ENCODE measurements at places on chromosomes 11 and 22. TPM values are rescaled to one million over a fixed set of nuclear protein-coding genes. Genes with fewer than 3 reads are reported as not detected.

Gene NLRP14
- 0.13 TPM for total RNA-seq

Gene CXCR5
- not detected for total RNA-seq

Gene SCGB2A2
- total RNA-seq: not detected

Gene MICAL3
- total RNA-seq: 54.3 TPM

Gene MMP7
- total RNA-seq: not detected

Gene OR9Q2
- not detected for total RNA-seq

GRCh38 chr11:19711911-19712280 lies 741 bp upstream of the NAV2 start:
- H3K27ac ChIP-seq: peak overlapping the region; percentile 81
- peak overlapping the region; percentile 82 for H3K4me3 ChIP-seq
- H3K36me3 ChIP-seq: peaks cover 3% of the 10 kb centered on the region
- no peak for DNase-seq
- H3K27me3 ChIP-seq: peaks cover 28% of the 10 kb centered on the region

- peaks cover 12% of the 10 kb centered on the region for H3K36me3 ChIP-seq
- H3K27me3 ChIP-seq: peaks cover 31% of the 10 kb centered on the region
- peak overlapping the region; percentile 9 for H3K4me3 ChIP-seq
- no peak overlapping the region for H3K27ac ChIP-seq
- peak; percentile 26 for DNase-seq
These were observed 809 bp downstream of the PDE2A start for GRCh38 chr11:72673284-72673942.

DNA sequence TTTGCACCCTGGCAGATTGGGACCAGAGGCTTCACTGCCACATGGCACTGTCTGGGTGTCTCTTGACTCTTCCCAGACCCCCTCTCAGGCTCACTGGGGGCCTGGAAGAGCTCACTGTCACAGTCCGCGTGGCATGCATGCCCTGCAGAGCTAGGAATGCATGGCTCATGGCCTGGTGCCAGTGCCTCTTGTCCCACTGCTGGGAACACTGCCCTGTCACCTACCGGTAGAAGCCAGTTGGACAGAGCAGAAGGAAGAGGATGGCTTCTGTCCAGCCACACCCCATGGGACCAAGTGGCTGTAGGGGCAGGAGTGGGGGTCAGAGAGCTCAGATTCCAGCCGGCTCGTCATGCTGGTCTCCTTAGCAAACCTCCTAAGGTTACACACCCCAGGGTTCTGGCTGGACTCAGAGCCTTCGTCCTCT lies 29.7 kb downstream of the MB start:
- no peak overlapping the region for H3K4me3 ChIP-seq
- peaks cover 4% of the 10 kb centered on the region for H3K27me3 ChIP-seq
- no peaks in the 10 kb centered on the region for H3K4me1 ChIP-seq

- no peak for DNase-seq
- peaks cover 29% of the 10 kb centered on the region for H3K36me3 ChIP-seq
- H3K27me3 ChIP-seq: peaks cover 11% of the 10 kb centered on the region
- peak overlapping the region; percentile 45 for H3K4me3 ChIP-seq
These were observed 149.0 kb downstream of the PKNOX2 start for GRCh38 chr11:125313271-125314219.

DNA sequence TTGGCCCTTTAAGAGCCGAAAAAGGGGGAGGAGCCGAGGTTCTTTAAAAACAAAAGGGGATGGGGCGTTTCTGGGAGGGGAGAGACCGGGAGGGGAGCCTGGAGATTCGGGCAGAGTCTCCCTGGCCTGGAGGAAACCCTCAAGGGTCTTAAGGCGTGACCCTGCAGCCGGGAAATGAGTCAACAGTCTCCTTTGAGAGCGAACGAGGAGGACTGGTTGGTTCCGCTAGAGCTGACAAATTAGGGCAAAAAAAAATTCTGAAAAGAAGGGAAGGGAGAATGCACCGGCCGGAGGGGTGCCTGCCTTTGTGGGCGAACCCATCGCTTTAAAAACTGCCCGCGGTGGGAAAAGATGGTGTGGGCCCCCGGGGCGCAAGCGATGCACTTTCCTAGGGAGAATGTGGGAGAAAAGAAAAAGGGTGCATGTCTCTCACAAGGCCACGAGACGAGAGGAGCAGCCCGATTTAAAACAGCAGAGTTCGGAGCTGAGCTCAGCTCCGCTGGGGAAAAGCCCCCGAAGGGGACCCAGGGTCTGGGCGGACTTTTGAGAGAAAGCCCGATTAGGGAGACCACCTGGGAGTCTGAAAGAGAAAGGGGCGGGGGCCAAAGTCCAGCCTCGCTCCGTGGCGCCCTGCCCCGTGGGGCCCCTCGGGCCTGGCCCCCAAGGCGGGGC lies 874 bp downstream of the ZFTA start:
- peaks cover 6% of the 10 kb centered on the region for H3K27me3 ChIP-seq
- H3K4me3 ChIP-seq: peak overlapping the region; percentile 97
- peak overlapping the region; percentile 85 for H3K27ac ChIP-seq
- peaks cover 24% of the 10 kb centered on the region for H3K4me1 ChIP-seq

- DNase-seq: no peak
- peak overlapping the region; percentile 32 for H3K4me3 ChIP-seq
- peaks cover 41% of the 10 kb centered on the region for H3K36me3 ChIP-seq
- peaks cover 2% of the 10 kb centered on the region for H3K27me3 ChIP-seq
- no peak overlapping the region for H3K27ac ChIP-seq
These were observed 18.2 kb downstream of the MCAM start for GRCh38 chr11:119298726-119299125.

- H3K27ac ChIP-seq: no peak overlapping the region
- DNase-seq: no peak
- peaks cover 13% of the 10 kb centered on the region for H3K36me3 ChIP-seq
- H3K4me3 ChIP-seq: no peak overlapping the region
These were observed 123.4 kb downstream of the SWAP70 start for GRCh38 chr11:9787260-9787659.

DNA sequence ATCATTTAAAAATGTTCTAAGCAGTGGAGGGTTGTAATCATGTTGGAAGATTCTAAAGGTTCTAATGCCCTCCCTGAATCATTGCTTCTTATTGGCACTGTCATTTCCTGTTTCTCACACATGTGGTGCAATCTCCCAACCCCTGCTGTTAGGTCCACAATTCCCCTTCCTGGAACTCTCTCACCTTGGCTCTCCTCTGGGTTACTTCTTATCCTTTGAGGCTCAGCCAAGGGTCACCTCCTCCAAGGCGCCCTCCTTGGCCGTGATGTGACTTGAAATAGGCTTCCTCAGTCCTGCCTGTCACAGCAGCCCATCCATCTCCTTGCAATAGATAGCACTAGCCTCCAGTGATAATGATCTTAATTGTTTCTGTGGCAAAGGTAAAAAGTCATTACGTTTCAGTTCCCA lies 149.8 kb downstream of the TTC17 start:
- DNase-seq: no peak
- H3K4me3 ChIP-seq: no peak overlapping the region
- H3K27me3 ChIP-seq: peaks cover 5% of the 10 kb centered on the region

GRCh38 chr11:115249061-115249578 lies 255.1 kb downstream of the CADM1 start:
- H3K27me3 ChIP-seq: no peaks in the 10 kb centered on the region
- no peaks in the 10 kb centered on the region for H3K4me1 ChIP-seq
- DNase-seq: no peak
- H3K36me3 ChIP-seq: no peaks in the 10 kb centered on the region

GRCh38 chr22:19625331-19626041 lies 88.8 kb upstream of the SEPTIN5 start:
- peaks cover 1% of the 10 kb centered on the region for H3K27me3 ChIP-seq
- no peak overlapping the region for H3K27ac ChIP-seq
- no peaks in the 10 kb centered on the region for H3K36me3 ChIP-seq

- peak overlapping the region; percentile 71 for H3K27ac ChIP-seq
- DNase-seq: no peak
- no peaks in the 10 kb centered on the region for H3K36me3 ChIP-seq
These were observed 11.9 kb upstream of the CLMP start for GRCh38 chr11:123206791-123207434.

DNA sequence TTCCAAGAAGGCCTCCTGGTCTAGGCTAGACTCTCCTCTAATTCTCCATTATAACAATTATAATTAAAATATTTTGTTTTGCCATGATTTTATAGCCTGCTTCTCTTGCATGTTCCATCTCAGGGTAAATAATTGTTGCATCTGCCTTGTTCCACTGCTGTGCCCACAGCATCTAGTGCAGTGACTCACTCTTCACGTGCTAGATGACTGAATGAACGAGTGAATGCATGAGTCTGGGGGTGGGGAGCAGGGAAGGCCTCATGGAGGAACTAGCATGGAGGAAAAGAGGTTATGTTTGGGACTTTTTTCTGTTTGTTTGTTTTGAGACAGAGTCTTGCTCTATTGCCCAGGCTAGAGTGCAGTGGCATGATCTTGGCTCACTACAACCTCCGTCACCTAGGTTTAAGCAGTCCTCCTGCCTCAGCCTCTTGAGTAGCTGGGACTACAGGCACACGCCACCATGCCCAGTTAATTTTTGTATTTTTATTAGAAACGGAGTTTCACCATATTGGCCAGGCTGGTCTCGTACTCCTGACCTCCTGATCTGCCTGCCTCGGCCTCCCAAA lies 5.2 kb upstream of the OAF start:
- peaks cover 4% of the 10 kb centered on the region for H3K36me3 ChIP-seq
- peaks cover 20% of the 10 kb centered on the region for H3K27me3 ChIP-seq
- H3K4me1 ChIP-seq: peaks cover 18% of the 10 kb centered on the region
- H3K27ac ChIP-seq: no peak overlapping the region
- H3K4me3 ChIP-seq: no peak overlapping the region
- DNase-seq: no peak

DNA sequence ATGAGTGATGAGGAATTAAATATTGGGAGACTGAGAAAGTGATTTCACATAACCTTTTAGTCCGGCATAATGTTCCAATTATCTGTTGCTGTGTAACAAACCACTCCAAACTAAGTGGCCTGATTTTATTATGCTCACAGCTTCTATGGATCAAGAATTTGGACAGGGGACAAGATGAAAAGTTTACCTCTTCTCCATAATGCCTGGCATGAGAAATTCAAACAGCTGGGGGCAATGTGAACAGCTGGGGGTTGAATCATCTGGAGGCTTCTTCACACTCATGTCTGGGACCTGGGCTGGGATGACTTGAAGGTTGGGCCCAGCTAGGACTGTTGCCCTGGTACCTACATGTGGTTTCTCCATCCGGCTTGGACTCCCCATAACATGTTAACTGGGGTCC lies 99.4 kb upstream of the DRD2 start:
- no peak overlapping the region for H3K27ac ChIP-seq
- no peaks in the 10 kb centered on the region for H3K36me3 ChIP-seq
- peaks cover 8% of the 10 kb centered on the region for H3K27me3 ChIP-seq

- no peak for DNase-seq
- peaks cover 52% of the 10 kb centered on the region for H3K4me1 ChIP-seq
- H3K27ac ChIP-seq: peak overlapping the region; percentile 99
- peaks cover 13% of the 10 kb centered on the region for H3K27me3 ChIP-seq
- peak overlapping the region; percentile 100 for H3K4me3 ChIP-seq
- peaks cover 54% of the 10 kb centered on the region for H3K36me3 ChIP-seq
These were observed 2.2 kb downstream of the SLC3A2 start for GRCh38 chr11:62882788-62883501.

DNA sequence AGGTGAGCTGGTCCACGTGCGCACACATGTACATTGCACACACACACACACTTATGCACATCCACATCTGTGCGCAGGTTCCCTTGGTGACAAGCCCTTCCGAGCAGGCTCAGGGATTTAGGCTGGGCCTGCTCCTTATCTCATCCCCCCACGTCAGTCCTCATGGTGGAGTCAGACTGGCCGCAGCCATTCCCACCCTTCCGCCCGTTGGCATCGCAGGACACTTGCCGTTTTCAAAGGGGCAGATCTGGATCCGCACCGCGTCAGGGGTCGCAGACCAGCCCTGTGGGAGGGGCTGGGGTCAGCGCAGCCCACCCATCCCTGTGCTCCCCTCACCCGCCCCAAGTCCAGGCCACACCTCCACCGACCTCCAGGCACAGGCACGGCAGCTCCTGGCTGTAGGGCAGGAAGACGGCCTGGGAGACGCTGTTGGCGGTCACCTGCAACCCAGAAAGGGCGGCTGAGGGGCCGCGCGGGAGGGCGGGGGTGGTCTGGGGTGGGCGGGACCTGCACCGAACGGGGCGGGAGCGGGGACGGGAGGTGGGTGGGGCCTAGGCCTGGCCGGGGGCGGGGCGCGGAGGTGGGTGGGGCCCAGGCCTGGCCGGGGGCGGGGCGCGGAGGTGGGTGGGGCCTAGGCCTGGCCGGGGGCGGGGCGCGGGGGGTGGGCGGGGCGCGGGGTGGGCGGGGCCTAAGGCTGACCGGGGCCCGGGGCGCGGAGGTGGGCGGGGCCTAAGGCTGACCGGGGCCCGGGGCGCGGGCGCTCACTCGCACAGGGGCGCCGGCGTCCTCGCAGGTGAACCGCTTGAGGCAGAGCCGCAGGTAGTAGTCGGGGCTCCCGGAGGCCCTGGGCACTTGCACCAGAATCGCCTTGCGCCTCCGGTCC lies 13.3 kb downstream of the IL17REL start:
- peaks cover 3% of the 10 kb centered on the region for H3K4me1 ChIP-seq
- peaks cover 4% of the 10 kb centered on the region for H3K27me3 ChIP-seq
- DNase-seq: peak; percentile 65

DNA sequence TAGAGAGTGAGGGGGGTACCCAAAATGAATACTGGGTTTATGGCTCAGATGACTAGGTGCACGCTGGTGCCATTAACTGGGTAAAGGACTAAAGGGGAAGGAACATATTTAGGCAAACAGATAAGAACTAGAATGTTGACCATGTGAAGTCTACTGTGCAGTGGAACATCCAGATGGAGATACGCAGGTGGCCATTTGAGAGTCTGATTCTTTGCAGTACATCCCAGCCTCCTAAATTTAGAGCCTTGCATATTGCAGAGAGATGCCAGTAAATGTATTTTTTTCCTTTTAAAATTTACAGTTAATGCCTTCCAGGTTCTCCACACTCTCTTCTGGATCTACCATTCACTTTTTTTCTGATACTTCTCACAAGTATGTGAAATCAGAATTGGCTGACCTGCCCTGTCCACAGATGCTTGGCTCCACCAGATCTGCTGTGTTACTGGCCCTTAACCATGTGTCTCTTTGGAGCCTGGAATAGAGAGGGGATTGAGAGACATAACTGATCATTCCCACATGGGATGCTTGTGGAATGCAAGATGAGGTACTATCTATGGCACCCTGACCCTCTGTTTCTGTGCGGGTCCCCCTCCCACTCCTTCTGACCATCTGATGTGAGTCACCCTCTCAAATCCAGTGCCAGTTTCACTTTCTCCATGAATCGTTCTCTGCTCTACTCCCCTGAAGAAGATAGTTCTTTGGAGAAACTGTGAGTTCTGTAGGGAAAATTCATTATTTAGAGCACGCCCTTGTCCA lies 77.0 kb upstream of the NCAM1 start:
- peaks cover 7% of the 10 kb centered on the region for H3K4me1 ChIP-seq
- no peaks in the 10 kb centered on the region for H3K36me3 ChIP-seq
- no peak overlapping the region for H3K4me3 ChIP-seq
- H3K27ac ChIP-seq: no peak overlapping the region
- DNase-seq: no peak
- no peaks in the 10 kb centered on the region for H3K27me3 ChIP-seq

DNA sequence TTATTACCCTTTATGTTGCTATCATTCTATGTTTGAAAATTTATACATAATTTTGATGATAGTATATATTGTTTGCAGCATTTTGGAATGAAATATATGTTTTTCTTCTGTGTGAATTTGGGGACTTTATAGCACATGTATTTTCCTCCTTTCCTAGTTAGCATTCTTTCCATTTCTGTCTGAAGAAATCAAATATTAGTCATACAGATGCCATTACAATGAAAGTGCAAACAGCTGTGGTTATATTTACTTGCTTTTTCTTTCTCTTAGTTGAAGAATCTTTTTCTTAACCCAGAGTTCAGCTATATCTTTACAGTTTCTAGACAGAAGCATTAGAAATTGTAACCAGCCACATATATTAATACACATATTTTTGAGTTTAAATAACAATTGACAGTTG lies 753.1 kb upstream of the ARHGAP42 start:
- no peaks in the 10 kb centered on the region for H3K27me3 ChIP-seq
- no peak overlapping the region for H3K4me3 ChIP-seq
- no peak for DNase-seq
- no peak overlapping the region for H3K27ac ChIP-seq
- no peaks in the 10 kb centered on the region for H3K4me1 ChIP-seq
